NCI-H187 treated with DMSO at 0.1 percent for 48 hours (cell line): ENCODE measurements at places on chromosomes 2 and 18.
A peak's percentile ranks its signal among the peaks of the same experiment; 100 is the strongest.

- no peak for DNase-seq
These were observed 627.5 kb upstream of the SOX11 start for GRCh38 chr2:5064687-5065086.

- no peak for DNase-seq
These were observed 5.1 kb downstream of the SDC1 start for GRCh38 chr2:20219763-20220380.

DNA sequence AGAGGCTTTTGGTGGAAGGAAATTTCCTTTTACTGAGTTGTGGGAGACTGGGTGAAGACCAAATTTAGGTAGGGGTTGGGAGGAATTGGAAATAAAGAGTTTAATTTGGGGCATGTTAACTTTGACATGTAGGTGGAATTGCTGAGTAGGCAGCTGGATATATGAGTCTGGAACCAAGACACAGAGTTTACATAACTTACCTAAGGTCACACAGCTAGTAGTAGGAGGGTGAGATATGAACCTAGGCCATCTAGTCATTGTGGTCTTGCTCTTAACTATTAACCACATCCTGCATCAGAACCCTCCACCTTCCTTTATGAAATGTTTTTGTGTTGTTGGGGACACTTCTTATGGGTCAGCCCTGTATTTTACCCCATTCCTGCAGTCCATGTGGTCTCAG lies 113.1 kb downstream of the ICOS start:
- no peak for DNase-seq

DNA sequence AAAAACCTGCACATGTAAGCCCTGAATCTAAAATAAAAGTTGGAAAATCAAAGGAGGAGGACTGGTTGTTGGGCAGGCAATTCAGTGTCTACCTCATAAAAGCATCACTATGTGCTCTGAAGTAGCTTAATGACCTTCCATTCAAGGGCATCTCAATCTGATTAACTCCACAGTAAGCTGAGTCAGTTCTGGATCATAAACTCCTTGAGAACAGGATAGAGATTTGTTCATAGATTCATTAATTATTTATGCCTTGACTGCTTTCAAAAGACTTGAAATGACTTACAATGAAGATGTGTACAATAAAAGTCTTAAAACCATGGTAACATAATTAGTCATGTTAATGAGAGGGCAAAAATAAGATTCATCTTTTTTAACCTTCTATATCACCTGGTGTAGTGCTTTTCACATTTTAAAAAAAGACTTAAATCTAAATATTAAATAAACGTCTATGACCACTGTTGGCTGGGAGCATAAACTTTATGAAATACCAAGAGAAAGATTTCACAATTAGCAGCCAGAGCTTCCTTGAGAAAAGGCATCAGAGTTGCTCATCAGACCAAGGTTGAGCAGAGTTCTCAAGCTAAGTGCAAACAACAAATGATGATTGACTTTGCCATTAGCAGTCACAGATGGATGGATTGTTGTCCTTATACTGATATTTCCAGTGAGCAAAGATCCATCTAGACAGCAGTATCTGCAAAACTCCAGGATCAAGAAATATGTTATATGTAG lies 237.3 kb upstream of the THUMPD2 start:
- DNase-seq = peak; percentile 63

DNA sequence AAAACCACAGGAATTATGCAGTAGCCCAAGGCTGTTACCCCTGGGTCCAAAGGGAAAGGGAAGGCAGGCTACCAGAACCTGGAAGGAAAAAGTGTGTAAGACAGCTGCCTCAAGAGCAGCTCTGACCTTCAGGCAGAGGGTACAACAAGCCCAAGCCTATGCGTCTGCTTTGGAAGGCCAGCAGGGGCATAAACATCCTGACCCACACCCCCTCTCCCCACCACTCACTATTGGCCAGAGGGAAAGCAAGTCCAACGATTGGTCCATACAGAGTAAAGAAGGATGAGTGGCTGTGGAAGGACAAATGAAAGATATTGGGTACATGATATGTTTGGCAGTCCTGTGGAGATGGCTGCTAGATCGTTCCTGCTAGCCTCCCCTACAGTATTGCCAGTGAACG lies 227.6 kb upstream of the HNRNPA3 start:
- no peak for DNase-seq

DNA sequence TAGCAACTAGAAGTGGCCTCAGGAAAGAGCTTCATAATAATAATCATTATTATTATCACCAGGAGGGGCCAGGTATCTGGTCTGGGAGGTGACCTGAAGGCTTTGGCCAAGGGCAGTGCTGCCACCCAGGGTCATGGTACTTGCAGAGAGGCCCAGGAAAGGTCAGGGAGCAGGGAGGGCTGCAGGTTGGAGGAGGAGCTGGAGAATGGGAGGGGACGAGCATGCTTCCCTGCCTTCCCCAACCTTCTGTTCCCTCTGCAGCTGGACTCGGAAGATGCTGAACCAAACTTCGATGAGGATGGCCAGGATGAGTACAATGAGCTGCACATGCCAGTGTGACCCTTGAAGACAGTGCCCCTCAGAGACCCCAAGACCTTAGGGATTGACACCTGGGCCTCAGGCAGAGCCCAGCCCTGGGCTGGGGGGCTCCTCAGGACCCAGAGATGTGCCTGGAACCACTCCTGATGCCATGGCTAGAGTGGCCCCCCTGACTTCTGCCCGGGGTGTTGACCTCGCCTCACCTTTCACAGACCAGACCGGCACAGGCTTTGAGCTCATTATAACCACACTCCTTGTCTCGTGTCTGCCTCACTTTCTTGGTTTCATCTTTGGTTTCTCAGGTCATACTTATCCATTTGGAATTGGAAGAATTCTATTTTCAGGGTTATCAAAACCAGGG lies 14.1 kb downstream of the SLC4A3 start:
- no peak for DNase-seq

DNA sequence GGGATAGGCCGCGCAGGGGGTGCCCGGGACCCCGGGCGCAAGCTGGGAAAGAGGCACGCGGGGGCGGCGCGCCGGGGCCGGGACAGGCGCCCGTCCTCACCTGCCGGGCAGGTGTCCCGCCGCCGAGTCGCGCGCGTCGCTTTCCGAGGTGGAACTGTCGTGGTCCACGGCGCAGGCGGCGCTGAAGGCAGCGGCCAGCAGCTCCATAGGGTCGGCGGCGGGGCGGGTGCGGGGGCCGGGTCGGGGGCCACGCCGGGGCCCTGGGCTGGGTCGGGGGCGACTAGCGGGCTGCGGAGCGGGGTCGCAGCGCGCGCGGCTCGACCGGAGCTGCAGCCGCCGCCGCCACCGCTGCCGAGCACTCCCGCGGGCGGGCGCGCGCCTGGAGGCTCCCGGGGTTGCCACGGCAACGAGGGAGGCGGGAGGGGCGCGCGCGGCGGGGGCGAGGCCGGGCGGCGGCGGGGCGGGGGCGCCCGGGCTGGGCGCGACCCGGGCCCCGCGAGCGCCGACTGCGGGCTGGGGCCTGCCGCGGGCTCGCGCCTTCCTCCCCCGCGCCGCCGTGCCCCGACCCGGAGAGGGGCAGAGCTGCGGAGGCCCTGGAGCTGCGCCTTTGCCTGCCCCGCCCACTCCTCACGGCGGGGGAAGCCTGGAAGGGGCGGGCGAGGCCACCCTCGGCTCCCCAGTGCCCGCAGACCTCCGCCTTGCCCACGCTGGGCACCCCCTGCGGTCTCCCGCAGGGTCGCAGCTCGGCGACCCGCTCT lies 57.9 kb downstream of the SNORC start:
- DNase-seq = no peak
